ENCODE measurements at places on chromosomes 4 and X.

DNA sequence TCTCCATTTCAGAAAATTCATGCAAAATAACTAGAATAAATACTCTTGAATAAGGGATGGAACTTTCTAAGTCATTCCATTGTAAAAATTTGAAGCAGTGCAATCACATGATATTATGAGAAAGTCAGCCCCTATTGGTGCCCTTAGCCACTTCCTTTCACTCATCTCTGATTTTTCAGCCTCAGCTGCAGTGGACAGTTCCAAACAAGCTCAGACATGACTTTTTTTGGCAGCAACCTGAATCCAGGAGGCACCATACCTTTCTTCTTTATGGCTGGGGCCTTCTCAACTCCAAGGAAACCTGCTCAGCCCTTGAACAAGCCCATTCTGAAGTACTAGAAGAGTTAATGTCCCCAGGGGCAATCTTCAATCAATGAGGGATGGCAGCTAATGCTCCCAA is 40.5 kb downstream of the MAPK10 start:
- DNase-seq = no peak

GRCh38 chr4:68348577-68348976 is 1.3 kb downstream of the YTHDC1 start:
- DNase-seq = no peak

DNA sequence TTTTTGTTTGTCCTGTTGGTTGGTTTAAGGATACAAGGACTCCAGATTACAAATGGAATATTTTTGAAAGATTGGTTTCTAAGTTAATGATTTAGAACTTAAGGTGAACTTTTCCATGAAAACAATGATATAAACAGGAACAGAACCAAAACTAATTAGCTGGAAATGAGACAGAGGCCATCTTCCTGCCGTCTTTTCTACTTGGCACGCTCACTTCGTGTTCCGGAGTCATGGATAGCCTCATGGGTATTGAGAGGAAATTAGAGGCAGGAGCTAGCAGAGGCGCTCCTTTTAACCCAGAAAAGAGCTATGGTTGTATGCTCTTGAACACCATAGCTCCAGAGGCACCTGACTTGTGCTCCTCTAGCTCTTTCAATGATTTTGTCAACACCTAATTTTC is 2.4 kb downstream of the FAM241A start:
- no peak for DNase-seq

- no peak for DNase-seq
Observed at GRCh38 chr4:119281393-119281792, 40.5 kb downstream of the FABP2 start.

- DNase-seq = no peak
Observed at GRCh38 chrX:132610536-132610935, 121.7 kb upstream of the MBNL3 start.

Measured in bone marrow (tissue), 2 donors.